ENCODE measurements at places on chromosomes 2 and 18. TPM values are rescaled to one million over a fixed set of nuclear protein-coding genes. Genes with fewer than 3 reads are reported as not detected.

Gene SAG
- total RNA-seq = not detected

GRCh38 chr2:43191947-43192516 lies 34.4 kb downstream of the ZFP36L2 start:
- no peak overlapping the region for H3K4me3 ChIP-seq
- H3K27me3 ChIP-seq = no peaks in the 10 kb centered on the region
- H3K4me1 ChIP-seq = no peaks in the 10 kb centered on the region

DNA sequence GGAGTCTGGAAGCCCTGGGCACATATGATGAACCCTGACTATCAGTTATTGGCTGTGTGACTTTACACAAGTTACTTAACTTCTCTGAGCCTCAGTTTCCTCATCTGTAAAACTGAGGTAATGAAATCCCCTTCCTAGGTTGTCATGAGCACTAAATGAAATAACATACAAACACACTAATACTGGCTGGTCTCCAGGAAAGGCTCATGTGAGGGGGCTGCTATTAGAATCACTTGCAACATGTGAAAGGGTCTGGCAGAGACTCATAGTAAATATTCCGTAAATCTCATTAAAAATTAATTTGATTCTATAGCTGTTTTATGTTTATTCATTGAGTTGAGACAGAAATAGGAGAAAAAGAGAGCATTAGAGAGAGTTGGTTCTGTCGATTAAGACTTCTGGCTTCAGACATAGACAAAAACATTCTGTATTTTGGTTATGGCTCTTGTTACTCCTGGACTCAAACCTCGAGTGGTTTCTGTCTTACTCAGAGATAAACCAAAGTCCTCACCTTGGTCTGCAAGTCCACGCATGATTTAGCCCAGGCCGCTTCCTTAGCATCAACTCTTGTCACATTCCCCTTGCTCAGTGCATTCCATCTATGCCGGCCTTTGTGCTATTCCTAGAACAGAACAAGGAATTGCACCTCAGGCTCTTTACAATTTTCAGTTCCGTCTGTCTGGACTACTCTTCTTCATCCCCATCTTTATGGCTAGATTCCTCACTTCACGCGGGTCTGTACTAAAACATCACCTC lies 139.1 kb downstream of the NXPH2 start:
- no peak for DNase-seq
- no peaks in the 10 kb centered on the region for H3K36me3 ChIP-seq
- no peaks in the 10 kb centered on the region for H3K4me1 ChIP-seq

GRCh38 chr2:39902103-39902502 lies 123.0 kb upstream of the THUMPD2 start:
- H3K27me3 ChIP-seq = no peaks in the 10 kb centered on the region
- H3K4me1 ChIP-seq = no peaks in the 10 kb centered on the region
- DNase-seq = no peak

DNA sequence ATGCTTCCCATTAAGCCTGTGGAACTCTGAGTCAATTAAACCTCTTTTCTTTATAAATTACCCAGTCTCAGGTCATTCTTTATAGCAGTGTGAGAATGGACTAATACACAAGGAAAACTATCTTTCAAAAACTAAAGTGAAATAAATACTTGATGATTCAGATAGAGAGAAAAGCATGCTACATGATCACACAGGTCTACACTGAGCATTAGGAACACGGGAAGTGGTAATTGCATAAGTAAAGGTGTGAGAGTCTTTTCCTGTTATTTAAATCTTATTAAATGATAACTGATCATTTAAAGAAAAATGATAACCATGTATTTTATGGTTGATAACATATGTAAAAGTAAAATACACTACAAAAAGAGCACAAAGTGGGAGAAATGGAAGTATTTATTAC lies 812.0 kb upstream of the RAB6C start:
- H3K4me3 ChIP-seq = no peak overlapping the region
- no peak overlapping the region for H3K27ac ChIP-seq
- no peak for DNase-seq
- no peaks in the 10 kb centered on the region for H3K4me1 ChIP-seq
- no peaks in the 10 kb centered on the region for H3K36me3 ChIP-seq
- H3K27me3 ChIP-seq = no peaks in the 10 kb centered on the region

DNA sequence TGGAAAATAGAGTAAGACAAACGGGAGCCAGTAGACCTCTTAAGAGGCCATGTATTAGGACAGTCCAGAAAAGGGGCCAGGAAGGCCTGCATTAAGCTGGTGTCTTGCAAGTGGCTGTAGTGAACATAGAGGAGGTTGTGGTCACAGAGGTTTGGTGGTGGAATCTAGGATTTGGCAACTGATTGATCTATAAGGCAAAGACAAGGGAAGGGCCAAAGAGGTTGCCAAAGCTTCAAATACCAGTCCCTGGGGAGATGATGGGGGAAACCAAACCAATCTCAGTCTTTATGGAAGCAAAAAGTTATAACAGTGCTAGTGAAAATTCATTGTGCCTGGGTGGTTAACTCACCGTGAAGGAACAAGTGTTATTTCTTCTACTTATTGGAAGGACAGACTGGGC lies 28.7 kb upstream of the RTN4 start:
- no peaks in the 10 kb centered on the region for H3K4me1 ChIP-seq
- H3K27ac ChIP-seq = no peak overlapping the region
- no peaks in the 10 kb centered on the region for H3K36me3 ChIP-seq
- no peak overlapping the region for H3K4me3 ChIP-seq

DNA sequence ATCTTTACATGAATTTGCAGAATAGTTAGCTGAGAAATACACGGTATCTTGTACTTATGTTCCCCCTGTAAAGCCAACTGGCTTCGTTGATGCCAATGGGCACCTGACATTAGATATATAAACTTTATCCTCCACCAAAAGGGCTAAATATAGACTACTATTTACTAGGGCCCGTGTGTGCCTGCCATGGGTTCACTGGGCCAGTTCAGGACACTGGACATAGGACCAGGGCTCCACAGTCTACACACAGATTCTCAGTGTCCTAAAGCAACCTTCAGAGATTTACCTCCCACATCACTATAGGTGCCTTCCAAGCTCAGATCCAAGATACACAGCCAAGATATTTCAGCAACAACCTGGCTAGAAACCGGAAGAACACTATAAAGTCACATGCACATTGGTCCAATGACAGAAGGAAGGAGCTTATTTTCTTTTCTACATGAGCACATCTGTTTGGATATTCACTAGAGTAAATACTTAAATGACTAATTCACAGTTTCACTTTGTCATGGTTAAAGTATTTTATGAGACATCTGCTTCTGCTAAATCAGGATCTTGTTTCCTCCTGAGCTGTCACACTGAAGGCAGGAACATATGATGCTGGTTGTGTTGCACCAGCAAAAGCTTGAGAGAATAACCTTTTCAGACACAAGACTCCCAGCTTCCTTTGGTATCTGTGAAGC lies 95.1 kb downstream of the MYO5B start:
- H3K27me3 ChIP-seq = no peaks in the 10 kb centered on the region
- no peaks in the 10 kb centered on the region for H3K36me3 ChIP-seq
- no peak for DNase-seq
- H3K4me1 ChIP-seq = peaks cover 3% of the 10 kb centered on the region

Gene GCG
- total RNA-seq = not detected

DNA sequence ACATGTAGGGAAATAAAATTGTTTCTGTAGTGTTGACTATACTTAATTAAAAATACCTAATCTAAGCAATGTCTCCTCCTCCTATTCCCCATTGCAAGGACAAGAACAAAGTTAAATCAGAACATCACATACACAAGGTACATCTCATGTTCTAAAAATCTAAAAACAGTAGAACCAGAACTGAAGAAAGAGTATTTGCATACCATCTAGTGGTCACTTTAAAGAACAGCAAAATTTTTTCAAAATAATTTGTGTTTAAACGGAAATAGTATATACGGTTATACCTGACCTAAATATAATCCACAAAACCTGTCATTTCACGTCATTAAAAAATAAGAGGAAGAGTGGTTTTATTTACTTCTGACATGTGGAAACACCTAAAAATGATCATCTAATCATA lies 294.3 kb upstream of the KCNH7 start:
- no peak overlapping the region for H3K4me3 ChIP-seq
- no peaks in the 10 kb centered on the region for H3K27me3 ChIP-seq
- no peak for DNase-seq
- H3K4me1 ChIP-seq = no peaks in the 10 kb centered on the region
- no peaks in the 10 kb centered on the region for H3K36me3 ChIP-seq

GRCh38 chr2:9243357-9243756 lies 36.7 kb downstream of the ASAP2 start:
- no peak overlapping the region for H3K4me3 ChIP-seq
- peaks cover 48% of the 10 kb centered on the region for H3K4me1 ChIP-seq

- H3K27me3 ChIP-seq = peaks cover 9% of the 10 kb centered on the region
- no peak for DNase-seq
- H3K4me3 ChIP-seq = no peak overlapping the region
- H3K36me3 ChIP-seq = no peaks in the 10 kb centered on the region
- H3K27ac ChIP-seq = no peak overlapping the region
Measured at GRCh38 chr2:32941944-32942690, 4.6 kb upstream of the LTBP1 start.

- no peaks in the 10 kb centered on the region for H3K36me3 ChIP-seq
- H3K27me3 ChIP-seq = no peaks in the 10 kb centered on the region
- no peak for DNase-seq
- H3K27ac ChIP-seq = no peak overlapping the region
Measured at GRCh38 chr2:45782436-45782835, 131.0 kb downstream of the PRKCE start.

GRCh38 chr2:189570570-189571031 lies 10.0 kb downstream of the SLC40A1 start:
- no peaks in the 10 kb centered on the region for H3K27me3 ChIP-seq
- H3K36me3 ChIP-seq = peaks cover 16% of the 10 kb centered on the region

DNA sequence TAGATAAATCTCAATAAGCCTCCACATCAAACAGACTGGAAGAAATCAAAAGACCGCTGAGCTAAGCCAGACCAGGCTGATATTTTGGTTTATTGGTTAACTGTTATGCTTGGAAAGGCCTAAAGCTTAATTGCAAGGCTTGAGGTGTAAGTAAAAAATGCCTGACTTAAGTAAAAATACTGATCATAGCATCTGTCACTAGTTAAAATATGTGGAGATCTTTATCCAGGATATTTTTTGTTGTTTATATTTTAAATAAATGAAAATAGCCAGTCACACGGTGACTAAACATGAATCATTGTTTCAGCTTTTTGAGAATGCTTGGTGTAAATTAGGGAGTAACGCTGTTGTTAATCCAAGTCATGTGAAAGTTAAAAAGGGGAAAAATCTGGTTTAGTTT lies 127.9 kb downstream of the THADA start:
- H3K27me3 ChIP-seq = no peaks in the 10 kb centered on the region
- no peak for DNase-seq
- no peaks in the 10 kb centered on the region for H3K36me3 ChIP-seq
- peaks cover 39% of the 10 kb centered on the region for H3K4me1 ChIP-seq
- H3K27ac ChIP-seq = peak overlapping the region; percentile 16
- H3K4me3 ChIP-seq = no peak overlapping the region

All from heart left ventricle (tissue), 16 donors.